ENCODE measurements at places on chromosomes 6 and 20.

- no peak for DNase-seq
Observed at GRCh38 chr20:51831866-51832265, 29.5 kb upstream of the SALL4 start.

- no peak for DNase-seq
Observed at GRCh38 chr20:9422321-9423057, 91.9 kb upstream of the LAMP5 start.

DNA sequence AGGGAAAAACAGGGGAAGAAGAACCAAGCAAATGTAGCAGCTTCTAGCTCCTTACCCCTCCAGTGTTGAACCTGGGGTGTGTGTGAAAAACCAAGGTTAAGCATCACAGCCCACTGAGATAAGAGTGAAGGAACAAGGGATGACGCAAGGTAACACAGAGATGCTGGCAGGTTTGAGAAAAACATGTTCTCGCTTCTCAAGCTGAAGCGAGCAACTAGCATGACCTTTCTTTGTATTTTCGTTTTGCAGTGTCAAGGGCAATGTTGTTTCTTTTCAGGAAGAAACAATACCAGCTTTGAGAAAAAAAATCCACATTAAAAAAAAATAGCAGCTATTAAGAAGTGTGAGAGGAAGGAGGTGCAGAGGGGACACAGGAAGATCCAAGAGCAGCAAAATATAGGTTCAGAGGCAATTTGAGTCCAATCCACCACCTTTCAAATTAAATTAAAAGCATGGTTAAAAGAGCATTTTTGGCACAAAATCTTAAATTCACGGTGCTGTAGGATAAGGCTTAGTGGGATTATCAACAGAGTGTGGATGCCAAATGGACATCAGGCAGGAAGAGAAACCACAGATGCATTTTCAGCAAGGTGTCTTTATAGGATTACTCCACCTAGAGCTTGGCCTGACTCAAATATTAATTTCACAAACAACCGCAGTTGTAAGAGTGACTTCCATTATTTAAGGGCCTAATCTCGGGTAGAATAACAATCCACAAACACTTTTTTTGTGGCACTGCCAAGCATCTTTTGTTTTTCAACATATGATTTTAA lies 70.9 kb downstream of the SYNE1 start:
- DNase-seq = no peak

DNA sequence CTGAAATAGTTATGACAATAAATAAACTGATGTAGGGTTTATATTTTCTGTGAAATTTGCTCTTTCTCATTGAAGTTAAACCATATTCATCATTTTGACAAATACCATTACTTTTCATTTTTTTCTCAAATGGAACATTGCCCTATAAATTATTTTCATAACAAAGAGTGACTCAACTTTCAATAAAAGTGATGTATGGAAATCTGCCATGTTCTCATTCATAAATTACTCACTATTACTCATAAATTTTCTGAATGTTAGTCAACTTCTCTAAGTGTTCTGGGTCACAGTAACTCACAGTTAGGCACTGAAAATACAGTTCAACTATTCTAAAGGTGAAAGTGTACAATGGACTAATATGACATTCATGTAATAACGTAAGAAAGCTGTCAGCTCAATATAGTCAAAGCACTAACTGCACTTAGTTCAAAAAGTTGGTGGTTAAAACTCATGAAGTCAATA lies 19.0 kb upstream of the STX11 start:
- no peak for DNase-seq

DNA sequence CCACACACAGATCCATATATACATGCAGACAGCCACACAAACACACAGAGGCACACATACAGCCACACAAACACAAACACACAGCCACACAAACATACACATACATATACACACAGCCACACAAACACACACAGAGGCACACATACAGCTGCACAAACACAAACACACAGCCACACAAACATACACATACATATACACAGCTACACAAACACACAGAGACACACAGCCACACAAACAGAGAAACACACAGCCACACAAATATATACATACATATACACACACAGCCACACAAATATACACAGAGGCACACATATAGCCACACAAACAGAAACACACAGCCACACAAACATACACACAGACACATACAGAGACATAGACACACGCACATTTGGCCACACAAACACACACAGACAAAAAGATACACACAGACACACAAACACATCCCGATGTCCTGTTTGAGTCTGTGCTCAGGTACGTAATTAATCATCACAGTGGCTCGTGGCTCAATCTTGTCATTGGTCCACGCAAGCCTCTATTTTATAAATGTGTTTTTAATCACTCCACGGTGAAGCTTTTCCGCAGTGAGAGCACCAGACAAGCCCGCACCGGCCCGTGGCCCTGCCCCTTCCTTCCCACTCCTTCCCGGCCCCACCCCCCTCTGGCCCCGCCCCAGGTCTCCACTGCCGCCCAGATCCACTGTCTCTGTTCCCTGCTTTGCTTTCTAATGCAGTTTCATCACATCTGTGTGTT lies 135.3 kb downstream of the CDH4 start:
- DNase-seq = peak; percentile 72

Measured in NCI-H526 (cell line).